ENCODE measurements at places on chromosomes 16 and 17. TPM values are rescaled to one million over a fixed set of nuclear protein-coding genes. Genes with fewer than 3 reads are reported as not detected.

KRTAP4-3 gene
- total RNA-seq, result not detected

LITAFD gene
- total RNA-seq, result not detected

DNA sequence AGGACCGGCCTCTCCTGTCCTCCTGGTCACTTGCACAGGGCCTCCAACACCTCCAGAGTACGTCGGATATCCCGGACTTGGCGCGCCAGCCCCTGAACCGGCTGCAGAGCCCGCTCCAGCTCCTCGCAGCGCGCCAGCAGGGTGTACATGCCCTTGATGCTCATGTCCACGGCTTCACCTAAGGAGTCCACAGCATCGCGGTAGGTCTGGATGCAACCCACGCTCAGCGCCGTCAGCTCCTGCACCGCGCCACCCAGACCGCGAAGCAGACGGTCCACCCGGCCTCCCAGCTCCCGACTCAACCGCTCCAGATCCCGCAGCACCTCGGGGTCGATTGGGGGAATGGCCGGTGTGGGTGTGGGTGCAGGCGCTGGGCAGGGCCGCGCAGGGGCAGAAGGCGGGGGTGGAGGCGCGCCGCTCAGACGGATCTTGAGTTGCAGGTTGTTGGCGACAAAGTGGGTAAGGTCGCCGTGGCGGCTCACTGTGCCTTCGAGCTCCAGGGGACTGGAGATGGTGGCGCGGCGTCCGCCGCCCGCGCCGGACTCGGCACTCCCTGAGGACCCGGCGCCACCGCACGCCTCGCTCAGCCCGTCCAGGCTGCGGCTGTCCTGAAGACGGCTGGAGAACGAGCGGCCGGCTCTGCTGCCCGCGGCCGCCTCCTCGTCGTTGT is 804 bp downstream of the BORCS6 start:
- no peaks in the 10 kb centered on the region for H3K36me3 ChIP-seq
- DNase-seq, result peak; percentile 49
- peak overlapping the region; percentile 82 for H3K4me3 ChIP-seq
- peak overlapping the region; percentile 85 for H3K27ac ChIP-seq
- peaks cover 58% of the 10 kb centered on the region for H3K4me1 ChIP-seq

DNA sequence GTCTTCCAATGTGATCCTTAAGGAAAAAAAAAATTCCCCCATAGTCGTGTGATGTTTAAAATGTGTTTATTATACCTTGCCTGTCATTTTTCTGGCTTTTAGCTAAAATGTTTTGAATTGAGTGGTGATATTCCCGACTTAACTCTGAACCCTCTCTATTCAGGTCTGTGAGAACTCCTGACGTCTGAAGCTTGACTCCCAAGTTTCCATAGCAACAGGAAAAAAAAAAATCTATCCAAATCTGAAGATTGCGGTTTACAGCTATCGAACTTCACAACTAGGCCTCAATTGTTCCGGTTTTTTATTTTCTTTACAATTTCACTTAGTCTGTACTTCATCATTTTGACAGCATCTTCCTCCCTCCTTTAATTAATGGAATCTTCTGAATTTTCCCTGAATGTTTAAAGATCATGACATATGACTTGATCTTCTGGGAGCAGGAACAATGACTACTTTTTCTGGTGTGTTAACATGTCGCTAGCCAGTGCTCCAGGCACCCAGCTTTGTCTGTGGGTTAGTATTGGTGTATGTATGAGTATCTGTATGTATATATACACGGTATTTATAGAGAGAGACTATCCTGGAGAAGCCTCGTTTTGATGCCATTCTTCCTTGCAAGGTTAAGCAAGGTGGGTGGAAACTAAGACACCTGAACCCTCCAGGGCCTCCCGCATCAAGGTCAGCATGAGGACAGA is 12.8 kb upstream of the HSBP1 start:
- DNase-seq, result no peak
- no peaks in the 10 kb centered on the region for H3K36me3 ChIP-seq
- peaks cover 3% of the 10 kb centered on the region for H3K27me3 ChIP-seq
- H3K4me1 ChIP-seq, result no peaks in the 10 kb centered on the region
- H3K27ac ChIP-seq, result no peak overlapping the region
- H3K4me3 ChIP-seq, result no peak overlapping the region

GRCh38 chr17:50764734-50765149 is 2.6 kb downstream of the ANKRD40CL start:
- H3K4me3 ChIP-seq, result no peak overlapping the region
- H3K27ac ChIP-seq, result peak overlapping the region; percentile 87
- DNase-seq, result no peak
- no peaks in the 10 kb centered on the region for H3K36me3 ChIP-seq
- H3K4me1 ChIP-seq, result peaks cover 42% of the 10 kb centered on the region

- H3K36me3 ChIP-seq, result no peaks in the 10 kb centered on the region
- no peak overlapping the region for H3K4me3 ChIP-seq
- no peaks in the 10 kb centered on the region for H3K27me3 ChIP-seq
- no peaks in the 10 kb centered on the region for H3K4me1 ChIP-seq
- DNase-seq, result no peak
- H3K27ac ChIP-seq, result no peak overlapping the region
These were observed 322.8 kb upstream of the ASIC2 start for GRCh38 chr17:33615861-33616260.

Measured in liver (tissue), 10 donors.